ENCODE measurements at places on chromosomes 4 and X. TPM values are rescaled to one million over a fixed set of nuclear protein-coding genes. Genes with fewer than 3 reads are reported as not detected.

CLDN22 gene
- not detected for polyA plus RNA-seq

EPGN gene
- polyA plus RNA-seq: not detected

IGSF1 gene
- polyA plus RNA-seq: not detected

- H3K27me3 ChIP-seq: no peaks in the 10 kb centered on the region
- no peaks in the 10 kb centered on the region for H3K4me1 ChIP-seq
- DNase-seq: no peak
- H3K36me3 ChIP-seq: no peaks in the 10 kb centered on the region
These were observed 1995.7 kb upstream of the AGA start for GRCh38 chr4:179437962-179438361.

- H3K27ac ChIP-seq: no peak overlapping the region
- no peaks in the 10 kb centered on the region for H3K4me1 ChIP-seq
- H3K4me3 ChIP-seq: no peak overlapping the region
- peaks cover 18% of the 10 kb centered on the region for H3K27me3 ChIP-seq
- H3K36me3 ChIP-seq: no peaks in the 10 kb centered on the region
These were observed 27.1 kb upstream of the ZNF330 start for GRCh38 chr4:141193516-141194034.

- no peaks in the 10 kb centered on the region for H3K4me1 ChIP-seq
- H3K4me3 ChIP-seq: no peak overlapping the region
These were observed 158.5 kb upstream of the HCCS start for GRCh38 chrX:10952619-10953018.

DNA sequence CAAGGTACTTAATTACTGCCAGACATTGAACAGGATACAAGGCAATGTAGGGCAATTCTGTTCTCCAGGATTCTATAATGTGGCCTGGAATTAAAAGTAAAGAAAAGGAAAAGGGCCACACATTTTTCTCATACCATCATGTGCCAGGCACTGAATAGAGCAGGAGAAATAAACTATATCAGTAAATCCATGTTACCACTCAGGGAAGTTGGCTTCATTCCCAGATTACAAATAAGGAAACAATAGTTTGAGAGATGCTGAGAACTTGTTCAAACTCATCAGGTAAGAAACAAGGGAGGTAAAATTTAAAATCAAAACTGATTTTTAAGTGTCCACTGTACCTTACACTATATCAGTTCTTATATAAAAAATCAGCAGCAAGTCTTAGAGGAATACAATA is 645.0 kb upstream of the ATOH1 start:
- no peaks in the 10 kb centered on the region for H3K27me3 ChIP-seq
- no peaks in the 10 kb centered on the region for H3K4me1 ChIP-seq
- H3K36me3 ChIP-seq: no peaks in the 10 kb centered on the region
- H3K4me3 ChIP-seq: no peak overlapping the region

GRCh38 chrX:1392376-1393068 is 609 bp upstream of the SLC25A6 start:
- no peaks in the 10 kb centered on the region for H3K27me3 ChIP-seq
- peaks cover 47% of the 10 kb centered on the region for H3K4me1 ChIP-seq
- peaks cover 25% of the 10 kb centered on the region for H3K36me3 ChIP-seq
- DNase-seq: no peak
- peak overlapping the region; percentile 64 for H3K27ac ChIP-seq
- H3K4me3 ChIP-seq: peak overlapping the region; percentile 93

- peak overlapping the region; percentile 94 for H3K4me3 ChIP-seq
- H3K27ac ChIP-seq: peak overlapping the region; percentile 3
- DNase-seq: no peak
- peaks cover 25% of the 10 kb centered on the region for H3K4me1 ChIP-seq
- no peaks in the 10 kb centered on the region for H3K36me3 ChIP-seq
These were observed 738 bp upstream of the HPF1 start for GRCh38 chr4:169758401-169758962.

GRCh38 chrX:20968996-20969395 is 405.2 kb upstream of the CNKSR2 start:
- no peak for DNase-seq
- no peak overlapping the region for H3K27ac ChIP-seq
- no peaks in the 10 kb centered on the region for H3K4me1 ChIP-seq
- no peaks in the 10 kb centered on the region for H3K36me3 ChIP-seq

Data from naive B cell (primary cell).